ENCODE measurements at places on chromosomes 12 and 14.

- no peak for DNase-seq
Observed at GRCh38 chr12:116927244-116927940, 16.6 kb downstream of the FBXW8 start.

DNA sequence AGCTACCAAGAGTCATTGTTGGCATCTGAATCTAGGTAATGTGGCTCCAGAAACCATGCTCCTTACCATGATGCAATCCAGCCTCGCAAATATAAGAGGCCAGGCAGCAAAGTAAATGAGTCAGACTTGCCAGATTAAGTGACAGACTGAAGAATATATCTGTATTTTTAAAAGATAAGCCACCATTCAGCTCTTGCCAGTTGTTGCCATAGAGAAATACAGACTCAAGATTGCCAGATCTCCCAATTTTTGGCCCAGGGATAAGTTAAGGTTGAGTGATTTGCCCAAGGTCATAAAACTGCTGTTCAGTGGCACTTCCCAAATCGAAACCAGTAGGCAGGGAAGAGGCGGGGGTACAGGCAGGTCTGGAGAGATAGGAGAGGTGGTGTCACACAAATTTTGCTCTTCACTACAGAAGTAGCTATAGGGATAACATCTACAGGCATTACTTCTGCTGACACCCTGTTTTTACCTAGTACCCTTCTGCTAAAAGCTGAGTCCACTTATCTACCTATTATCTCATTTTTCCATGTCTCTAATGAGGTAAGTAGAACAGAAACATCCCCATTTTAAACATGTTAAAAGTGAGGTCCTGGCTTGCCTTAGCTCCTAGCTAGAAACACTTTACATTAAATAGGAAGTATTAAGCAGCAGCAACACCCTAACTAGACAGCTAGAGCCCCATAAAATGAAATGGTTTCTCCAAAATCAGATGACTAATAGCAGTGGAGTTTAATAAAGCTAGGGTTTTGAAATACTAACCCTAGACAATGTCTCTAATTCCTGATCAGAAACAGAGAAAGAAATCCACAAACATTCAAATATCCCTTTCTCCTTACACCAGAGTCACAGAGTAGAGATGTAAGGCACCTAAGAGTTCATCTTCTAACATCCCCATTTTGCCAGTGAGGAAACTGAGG is 19.5 kb downstream of the DCAF5 start:
- DNase-seq: no peak

DNA sequence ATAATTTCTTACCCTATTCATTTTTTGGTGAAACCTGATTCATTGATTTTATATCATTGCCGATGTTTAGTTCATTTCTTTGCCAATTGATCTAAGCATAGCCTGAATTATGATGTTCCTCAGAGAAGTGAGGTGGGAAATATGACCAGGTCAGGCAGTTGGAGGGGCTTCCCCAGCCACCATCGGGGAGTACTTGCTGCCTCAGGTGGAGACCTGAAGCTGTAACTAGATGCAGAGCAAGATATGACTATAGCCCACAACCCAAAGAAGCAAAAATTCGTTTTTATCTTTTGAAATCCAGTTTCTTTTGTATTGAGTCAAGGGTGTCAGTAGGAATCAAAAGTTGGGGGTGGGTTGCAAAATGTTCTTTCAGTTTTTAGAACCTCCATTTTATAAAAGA is 7.9 kb downstream of the PTGDR start:
- DNase-seq: no peak

- DNase-seq: no peak
Observed at GRCh38 chr14:99380991-99381687, 99.5 kb downstream of the SETD3 start.

DNA sequence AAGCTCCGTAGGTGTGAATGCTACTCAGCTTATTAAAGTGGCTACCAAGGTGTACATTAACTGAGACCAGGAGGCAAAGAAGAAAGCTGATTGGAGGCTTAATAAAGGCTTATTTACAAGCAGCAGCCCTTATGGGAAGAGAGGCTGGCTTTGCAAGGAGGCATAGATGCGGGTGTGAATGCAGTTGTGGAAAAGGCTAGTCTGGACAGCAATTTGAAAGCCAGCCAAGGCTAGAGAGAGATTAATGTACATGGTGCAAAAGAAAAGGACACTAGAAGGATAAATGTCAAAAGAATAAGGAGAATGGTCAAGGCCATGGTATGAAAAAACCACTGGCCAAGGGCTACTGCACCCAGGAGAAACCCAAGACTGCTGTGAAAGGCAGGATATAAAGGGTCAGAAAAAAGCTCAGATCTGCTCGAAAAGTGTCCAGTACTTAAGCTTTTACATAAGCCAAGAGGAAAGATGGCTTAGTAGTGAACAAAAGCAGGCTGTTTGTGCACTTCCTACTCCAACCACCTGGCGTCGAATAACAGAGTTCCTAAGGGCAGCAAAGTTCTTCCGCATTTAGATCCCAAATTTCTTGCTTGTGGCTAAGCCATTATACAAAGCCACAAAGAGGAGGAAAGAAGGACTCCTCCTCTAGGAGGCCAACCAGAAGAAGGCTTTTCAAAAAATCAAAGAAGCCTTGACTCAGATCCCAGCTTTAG is 24.0 kb downstream of the KLRK1 start:
- DNase-seq: no peak

- no peak for DNase-seq
Observed at GRCh38 chr12:50894241-50894640, 51.5 kb downstream of the TMPRSS12 start.
